ENCODE measurements at places on chromosomes 1 and 21. TPM values are rescaled to one million over a fixed set of nuclear protein-coding genes. Genes with fewer than 3 reads are reported as not detected.

KRTAP11-1 gene
- not detected for total RNA-seq

SLAMF8 gene
- 4.3 TPM for total RNA-seq

BTBD8 gene
- 8.9 TPM for total RNA-seq

GRCh38 chr1:149997585-149998262, 12.8 kb downstream of the OTUD7B start:
- no peak for ATAC-seq

KAZN gene
- total RNA-seq: 6.5 TPM

- ATAC-seq: no peak
Measured at GRCh38 chr1:207949571-207950195, 38.8 kb upstream of the CD34 start.

AGT gene
- 16.0 TPM for total RNA-seq

GJA9 gene
- not detected for total RNA-seq

GRCh38 chr1:75274920-75275506, 140.8 kb downstream of the LHX8 start:
- no peak for ATAC-seq

GRCh38 chr1:94243665-94244064, 6.3 kb upstream of the ARHGAP29 start:
- no peak for ATAC-seq

Data from gastroesophageal sphincter (tissue), 4 donors.